ENCODE measurements at places on chromosomes 1 and 21. TPM values are rescaled to one million over a fixed set of nuclear protein-coding genes. Genes with fewer than 3 reads are reported as not detected.
A peak's percentile ranks its signal among the peaks of the same experiment; 100 is the strongest.

- DNase-seq, result no peak
Observed at GRCh38 chr1:59183749-59184317, 113.1 kb upstream of the FGGY start.

Gene SH2D1B
- not detected for total RNA-seq

GRCh38 chr21:41973427-41973831 is 19.6 kb upstream of the C2CD2 start:
- no peak for DNase-seq

GRCh38 chr1:205475855-205476254 is 20.0 kb upstream of the BLACAT1 start:
- no peak for DNase-seq

Gene C4BPA
- 0.21 TPM for total RNA-seq

- no peak for DNase-seq
Observed at GRCh38 chr1:152451254-152451653, 37.2 kb upstream of the CRNN start.

DNA sequence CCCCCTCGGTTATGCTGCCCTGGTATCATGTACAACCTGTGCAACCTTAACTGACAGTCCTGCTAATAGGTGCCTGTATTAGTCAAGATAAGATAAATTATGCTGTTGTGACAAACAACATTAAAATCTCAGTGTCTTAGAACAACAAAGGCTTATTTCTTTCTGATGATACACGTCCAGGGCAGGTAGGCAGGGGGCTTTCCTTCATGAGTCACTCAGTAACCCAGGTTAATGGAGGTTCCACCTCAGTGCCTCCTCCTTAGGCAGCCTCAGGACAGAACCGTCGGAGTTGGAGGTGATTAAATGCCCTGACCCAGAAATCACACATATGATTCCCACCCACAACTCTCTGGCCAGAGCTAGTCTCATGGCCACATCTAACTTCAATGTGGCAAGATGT is 94.6 kb upstream of the CASZ1 start:
- DNase-seq, result no peak

- no peak for DNase-seq
Observed at GRCh38 chr1:161510477-161510876, 5.2 kb downstream of the FCGR2A start.

DNA sequence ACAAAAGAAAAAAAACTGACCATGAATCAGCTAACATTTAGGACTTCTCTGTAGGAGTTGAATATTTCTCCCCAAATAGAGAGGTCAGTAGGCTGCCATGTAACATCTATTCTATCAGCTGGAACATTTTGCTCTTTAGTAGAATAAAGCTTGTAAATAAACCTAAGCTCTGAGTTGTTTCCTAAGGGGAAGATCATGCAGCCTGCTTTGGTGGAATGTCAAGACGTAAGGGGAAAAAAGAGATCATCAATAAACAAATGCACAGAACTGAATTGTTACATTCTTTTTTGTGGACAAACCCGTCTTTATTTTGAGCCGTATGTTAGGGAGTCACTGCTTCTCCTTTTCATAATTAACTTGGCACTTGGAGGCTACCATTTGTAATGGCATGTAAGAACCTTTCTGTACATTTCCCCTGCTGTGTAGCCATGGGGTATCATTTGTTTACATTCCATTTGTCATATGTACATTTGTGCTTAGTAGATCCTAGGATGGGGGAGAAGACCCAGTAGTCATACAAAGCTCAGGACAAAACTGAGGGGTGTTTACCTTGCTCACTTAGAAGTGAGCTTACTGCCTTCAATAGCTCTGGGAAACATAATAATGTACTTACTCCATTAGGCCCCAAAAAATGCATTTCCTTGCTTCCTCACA is 10.8 kb upstream of the PALMD start:
- no peak for DNase-seq

Gene GBP6
- not detected for total RNA-seq

DNA sequence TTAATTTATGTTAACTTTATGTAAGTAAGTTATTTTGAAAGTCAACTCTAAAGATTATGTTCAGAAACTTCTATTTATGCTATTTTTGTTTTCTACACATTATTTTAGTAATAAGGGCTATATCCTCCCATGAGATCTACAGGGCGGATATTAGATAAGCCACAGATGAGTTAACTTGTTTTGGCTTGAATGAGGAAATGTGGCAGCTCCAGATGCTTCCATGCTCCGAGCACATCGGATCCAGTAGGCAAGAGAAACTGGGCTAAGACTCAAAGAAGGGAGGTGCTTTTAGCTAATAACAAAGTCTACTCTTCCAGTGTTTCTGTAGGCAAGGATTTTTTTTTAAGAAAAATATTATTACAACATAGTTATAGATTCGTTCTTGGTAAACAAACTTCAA is 20.0 kb upstream of the LAMC1 start:
- DNase-seq, result no peak

Gene SYT14
- not detected for total RNA-seq

DNA sequence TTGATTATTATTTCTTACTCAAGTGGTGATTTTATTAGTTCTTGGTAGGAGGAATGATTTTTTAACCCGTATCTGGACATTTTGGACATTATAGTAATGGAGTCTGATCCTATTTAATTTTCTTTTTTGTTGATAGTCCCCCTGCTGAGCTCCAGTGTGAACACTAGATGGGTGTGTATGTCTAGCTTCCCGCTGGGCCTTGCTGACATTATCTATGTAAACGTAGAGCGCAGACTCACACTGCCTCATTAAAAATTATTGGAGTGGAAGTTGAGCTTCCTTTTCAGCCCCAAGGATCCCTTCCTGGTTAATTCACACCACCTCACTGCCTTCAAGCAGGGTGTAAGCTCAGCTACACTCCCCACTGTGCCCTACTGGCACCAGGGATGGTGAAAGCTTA is 467.6 kb upstream of the PKN2 start:
- no peak for DNase-seq

Gene RGS5
- total RNA-seq, result 2.8 TPM

DNA sequence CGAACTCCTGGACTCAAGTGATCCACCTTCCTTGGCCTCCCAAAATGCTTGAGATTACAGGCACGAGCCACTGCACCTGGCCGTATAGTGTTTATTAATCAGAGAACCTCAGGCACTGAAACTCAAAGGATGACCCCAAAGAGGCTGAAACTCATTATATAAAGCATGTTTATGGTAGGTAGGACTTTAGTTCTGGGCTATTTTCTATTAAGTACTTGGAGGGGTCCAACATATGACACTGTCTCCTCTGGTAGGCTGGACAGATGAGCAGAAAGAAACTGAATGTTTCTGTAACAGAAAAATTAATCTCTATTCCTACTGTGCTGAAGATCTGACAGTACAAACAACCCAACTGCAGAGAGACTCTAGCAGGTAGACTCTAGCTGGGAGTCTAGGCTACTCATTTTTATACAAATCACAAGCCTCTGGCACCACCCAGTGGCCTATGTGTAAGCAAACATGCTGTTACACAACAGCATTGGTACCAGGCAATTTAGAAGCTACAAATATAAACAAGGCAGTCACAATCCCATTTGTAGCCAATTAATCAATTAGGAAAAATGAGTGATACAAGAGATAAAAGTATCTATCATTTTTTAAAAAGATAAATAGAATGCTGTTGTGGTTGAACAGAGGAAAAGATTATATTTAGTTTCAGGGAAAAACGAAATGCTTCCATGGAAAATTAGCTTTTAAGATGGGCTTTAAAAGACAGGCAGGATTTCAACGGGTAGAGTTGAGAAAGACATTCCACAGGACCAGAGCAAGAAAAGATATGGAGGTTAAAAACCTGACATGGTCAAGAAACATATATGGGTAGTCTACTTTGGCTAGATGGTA is 10.4 kb downstream of the DCAF8 start:
- peak; percentile 31 for DNase-seq

Gene FBLIM1
- total RNA-seq, result 0.53 TPM

DNA sequence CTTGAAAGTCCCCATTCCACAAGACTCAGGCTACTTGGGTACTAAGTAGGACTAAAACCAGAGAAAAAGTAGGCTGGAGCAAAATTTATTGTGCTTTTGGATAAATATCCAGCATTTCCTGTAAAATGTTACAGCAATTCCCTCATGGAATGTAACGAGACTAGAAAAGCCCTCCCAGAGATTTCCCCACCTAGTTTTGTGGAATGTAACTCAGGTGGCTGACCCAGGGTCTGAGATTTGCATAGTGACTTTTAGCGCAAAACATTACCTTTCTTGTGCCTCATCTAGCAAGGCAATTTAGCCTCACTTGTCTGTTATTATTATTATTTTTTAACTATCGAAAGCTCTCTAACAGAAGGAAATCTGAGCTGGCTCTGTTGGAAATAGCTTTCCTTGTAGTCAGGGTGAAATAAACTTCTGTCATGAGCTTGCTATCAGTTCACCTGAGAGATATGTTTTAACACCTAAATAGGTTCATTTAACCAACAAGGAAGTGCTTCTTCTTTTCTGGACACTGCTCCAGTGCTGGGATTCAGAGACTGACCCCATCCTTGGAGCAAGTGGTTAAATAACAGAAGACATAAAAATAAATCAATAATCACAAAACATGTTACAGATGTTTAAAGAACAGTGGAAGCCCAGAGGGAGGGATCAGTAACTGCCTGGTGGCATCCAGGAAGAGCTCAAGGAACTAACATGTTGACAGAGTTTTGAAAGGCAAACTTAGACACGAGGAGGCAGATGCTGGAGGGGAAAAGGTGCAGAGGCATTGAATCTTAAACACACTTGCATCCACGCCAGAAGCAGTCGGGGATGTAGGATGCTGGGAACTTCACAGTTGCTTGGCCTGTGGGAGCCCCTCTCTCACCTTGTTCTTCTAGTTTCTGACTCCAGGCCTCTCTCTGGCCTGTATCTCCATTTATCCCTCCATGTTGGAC is 68.3 kb upstream of the RHOU start:
- DNase-seq, result no peak

GRCh38 chr1:60388092-60388987 is 314.8 kb upstream of the C1orf87 start:
- DNase-seq, result no peak

GRCh38 chr1:244322181-244322580 is 129.5 kb downstream of the ADSS2 start:
- no peak for DNase-seq

Gene FRRS1
- 10.4 TPM for total RNA-seq

DNA sequence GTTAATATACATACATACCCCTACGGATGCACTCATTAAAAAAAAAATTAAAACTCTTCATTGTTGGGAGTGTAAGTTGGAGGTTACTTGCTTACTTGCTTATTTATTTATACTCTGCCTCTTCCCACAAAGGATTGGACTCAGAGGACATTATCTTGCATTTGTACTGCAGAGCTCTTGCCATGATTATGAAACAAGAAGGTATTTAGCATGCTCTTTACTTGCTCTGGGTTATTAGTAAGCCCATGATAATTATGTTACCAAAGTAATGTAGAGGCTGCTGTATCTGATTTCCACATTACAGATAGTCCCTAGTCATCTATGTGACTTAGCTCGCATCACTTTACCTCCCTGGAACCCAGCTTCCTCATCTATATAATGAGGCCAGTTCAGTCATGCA is 355.1 kb upstream of the PTBP2 start:
- DNase-seq, result no peak

GRCh38 chr1:150695561-150695960 is 1.4 kb downstream of the GOLPH3L start:
- no peak for DNase-seq

GRCh38 chr1:80305466-80305865 is 1298.9 kb upstream of the ADGRL4 start:
- no peak for DNase-seq

GRCh38 chr1:46677339-46677738 is 5.7 kb downstream of the TEX38 start:
- no peak for DNase-seq

GRCh38 chr1:94362466-94363058 is 55.6 kb upstream of the ABCD3 start:
- no peak for DNase-seq

GRCh38 chr1:201190624-201191051 is at the start of gene IGFN1:
Gene IGFN1 (plus strand): TSS chr1:201190824. CDS start chr1:201193294, 2,470 bp downstream.
- no peak for DNase-seq

Gene CFHR4
- total RNA-seq, result not detected

Gene IL23R
- 0.64 TPM for total RNA-seq

- DNase-seq, result no peak
Observed at GRCh38 chr1:62391369-62391971, 45.4 kb upstream of the USP1 start.

DNA sequence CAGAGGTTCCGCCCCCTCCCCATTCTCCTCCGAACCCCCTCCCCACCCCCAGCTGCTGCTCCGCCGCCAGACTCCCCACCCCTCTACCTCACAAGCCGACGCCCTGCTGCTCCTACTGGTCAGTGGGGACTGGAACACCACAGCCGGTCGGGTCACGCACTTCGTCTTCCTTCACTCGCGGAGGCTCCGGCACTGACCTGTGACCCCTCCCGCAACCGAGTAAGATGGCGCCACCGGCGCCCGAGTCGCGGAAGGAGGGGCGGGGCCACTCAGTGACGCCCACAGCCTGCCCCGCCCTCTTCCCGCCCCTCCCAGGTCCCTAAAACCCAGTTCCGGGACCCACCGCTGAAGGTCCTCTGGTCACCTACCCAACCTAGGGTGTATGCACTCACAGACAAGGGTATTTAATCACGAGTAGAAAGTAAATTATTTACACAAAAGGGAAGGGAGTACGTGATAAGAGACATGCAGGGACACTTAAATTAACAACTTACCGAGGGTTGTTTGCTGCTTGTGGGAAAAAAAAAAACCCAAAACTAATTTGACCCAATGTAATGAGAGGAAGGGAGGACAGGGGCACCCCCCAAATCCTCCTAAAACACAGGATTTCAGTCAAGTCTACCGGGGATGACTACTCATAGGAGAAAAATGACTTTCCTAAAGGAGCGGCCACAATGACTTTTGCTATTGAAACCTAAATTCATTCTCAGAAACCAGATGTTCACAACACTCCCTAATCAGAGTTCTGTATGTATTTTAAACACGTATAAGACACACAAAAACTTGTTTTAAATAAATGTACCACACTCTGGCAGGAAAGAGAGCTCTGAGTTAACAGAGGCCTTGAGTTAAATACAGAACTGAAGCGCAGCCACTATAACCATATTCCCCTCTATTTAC is at the start of gene RIT1:
TSS of gene RIT1 (minus strand) at position 194 of the 900 bp plus-strand sequence. CDS start 588 bp downstream, outside the sequence.
- DNase-seq, result peak; percentile 69

GRCh38 chr1:68361346-68361910 is 88.3 kb downstream of the RPE65 start:
- DNase-seq, result no peak

- no peak for DNase-seq
Observed at GRCh38 chr1:209627027-209627731, 25.0 kb downstream of the LAMB3 start.
